ENCODE measurements at places on chromosomes 3 and 15.
A peak's percentile ranks its signal among the peaks of the same experiment; 100 is the strongest.

DNA sequence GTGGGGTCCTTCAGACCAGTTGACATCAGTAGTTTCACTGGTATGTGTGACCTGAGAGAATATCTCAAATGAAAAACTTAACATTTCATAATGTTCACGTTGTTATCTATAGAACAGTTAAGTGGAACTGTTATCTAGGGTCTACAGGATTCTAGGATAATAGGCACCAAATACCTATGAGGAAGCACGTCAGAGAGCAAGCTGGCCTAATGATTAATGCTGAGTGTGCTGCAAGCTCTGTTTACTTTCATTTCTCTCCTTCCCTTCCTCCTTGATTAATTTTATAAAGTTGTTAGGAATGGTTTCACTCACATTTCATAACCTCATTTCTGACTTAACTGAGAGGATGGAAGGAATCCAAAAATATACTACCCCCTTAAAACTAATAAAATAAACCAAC lies 362.5 kb upstream of the ZNF717 start:
- no peak for DNase-seq

- no peak for DNase-seq
Observed at GRCh38 chr3:171616798-171617197, 156.6 kb upstream of the TNIK start.

DNA sequence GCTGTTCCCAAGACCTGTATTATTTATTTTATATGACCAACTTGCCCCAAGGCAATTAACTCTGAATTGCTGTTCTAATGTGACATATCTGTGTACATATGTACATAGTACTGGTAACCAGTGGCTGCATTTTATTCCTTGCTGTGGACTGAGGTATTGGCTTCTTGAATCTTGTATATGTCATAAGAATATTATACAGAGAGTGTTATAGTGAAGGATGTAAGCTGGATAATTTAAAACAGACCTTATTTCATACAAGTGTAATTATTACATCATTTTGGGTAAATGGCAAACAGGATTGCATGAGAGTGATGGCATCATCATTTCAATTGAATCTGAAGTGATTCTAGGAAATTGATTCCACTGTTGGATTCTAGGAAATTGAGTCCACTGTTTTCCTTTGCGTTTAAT lies 32.9 kb downstream of the B3GALNT1 start:
- DNase-seq = no peak

DNA sequence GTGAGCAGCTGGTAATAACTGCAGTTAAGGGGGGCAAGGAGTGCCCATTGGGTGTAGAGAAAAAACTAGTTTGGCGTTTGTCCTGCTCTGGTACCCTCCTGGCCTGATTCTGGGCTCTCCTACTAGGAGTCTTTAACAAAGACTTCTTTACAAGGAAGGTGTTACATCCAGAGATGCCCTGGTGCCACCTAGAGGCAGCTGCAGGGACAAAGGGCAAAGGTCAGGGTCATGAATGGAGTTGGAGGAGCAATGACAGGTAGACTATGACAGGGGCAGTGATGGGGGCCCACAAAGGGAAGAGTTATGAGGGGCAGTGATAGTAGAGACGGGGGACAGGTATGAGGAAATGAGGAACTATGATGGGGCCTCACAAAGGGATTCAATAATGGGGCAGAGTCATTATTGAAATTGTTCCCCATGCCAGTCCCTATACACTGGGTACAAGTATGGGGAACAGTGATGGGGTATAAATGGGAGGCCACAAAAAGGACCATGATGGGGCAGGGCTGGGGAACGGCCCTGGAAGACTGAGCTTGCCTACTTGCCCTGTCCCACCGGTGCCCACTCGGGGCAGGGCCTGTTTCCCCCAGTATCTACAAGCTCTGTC lies 7.9 kb downstream of the CCDC71 start:
- DNase-seq = peak; percentile 20

- no peak for DNase-seq
Observed at GRCh38 chr15:93042691-93043378, 46.2 kb downstream of the RGMA start.

DNA sequence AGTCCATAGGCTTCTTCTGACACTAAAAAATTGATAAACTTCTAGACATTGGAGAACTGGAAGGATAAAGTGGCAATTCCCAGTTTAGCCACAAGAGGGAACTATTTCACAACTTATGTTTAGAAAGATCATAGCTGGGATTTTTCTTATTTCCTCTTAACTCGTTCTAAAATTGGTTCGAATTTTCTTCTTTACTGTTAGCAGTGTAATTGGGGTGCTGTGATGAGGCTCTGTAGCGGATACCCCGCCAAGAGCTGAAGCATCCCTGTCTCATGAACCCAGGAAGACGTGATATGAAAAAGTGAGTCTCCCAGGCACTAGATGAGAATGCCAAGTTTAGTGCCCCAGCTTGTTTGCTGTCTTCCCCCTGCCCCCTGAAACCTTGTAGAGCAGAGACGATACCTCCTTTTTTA lies 85.1 kb downstream of the PDCD6IP start:
- no peak for DNase-seq

DNA sequence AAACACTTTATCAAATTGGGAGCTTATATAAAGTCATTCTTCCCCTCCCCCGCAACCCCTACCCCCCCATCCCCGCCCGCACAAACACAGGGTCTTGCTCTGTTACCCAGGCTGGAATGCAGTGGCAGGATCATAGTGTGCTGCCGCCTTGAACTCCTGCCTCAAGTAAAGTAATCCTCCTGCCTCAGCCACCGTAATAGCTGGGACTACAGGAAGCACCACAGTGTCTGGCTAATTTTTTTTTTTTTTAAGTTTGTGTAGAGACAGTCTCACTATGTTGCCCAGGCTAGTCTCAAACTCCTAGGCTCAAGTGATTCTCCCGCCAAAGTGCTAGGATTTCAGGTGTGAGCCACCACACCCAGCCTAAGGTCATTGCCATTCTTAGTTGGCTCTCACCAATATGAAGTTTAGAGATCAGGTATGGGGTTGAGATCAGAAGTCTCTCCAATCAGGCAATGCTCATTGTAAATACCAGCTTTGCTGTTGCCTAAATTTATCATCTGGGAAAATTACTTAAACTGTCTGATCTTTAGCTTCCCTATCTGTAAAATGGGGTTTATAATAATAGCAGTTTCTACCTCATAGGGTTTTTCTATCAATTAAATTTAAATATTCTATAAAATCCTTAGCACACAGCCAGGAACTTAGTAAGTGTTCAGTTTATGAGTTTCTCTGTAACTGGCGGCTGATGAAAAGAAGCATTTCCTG lies 60.3 kb downstream of the TGFBR2 start:
- no peak for DNase-seq

DNA sequence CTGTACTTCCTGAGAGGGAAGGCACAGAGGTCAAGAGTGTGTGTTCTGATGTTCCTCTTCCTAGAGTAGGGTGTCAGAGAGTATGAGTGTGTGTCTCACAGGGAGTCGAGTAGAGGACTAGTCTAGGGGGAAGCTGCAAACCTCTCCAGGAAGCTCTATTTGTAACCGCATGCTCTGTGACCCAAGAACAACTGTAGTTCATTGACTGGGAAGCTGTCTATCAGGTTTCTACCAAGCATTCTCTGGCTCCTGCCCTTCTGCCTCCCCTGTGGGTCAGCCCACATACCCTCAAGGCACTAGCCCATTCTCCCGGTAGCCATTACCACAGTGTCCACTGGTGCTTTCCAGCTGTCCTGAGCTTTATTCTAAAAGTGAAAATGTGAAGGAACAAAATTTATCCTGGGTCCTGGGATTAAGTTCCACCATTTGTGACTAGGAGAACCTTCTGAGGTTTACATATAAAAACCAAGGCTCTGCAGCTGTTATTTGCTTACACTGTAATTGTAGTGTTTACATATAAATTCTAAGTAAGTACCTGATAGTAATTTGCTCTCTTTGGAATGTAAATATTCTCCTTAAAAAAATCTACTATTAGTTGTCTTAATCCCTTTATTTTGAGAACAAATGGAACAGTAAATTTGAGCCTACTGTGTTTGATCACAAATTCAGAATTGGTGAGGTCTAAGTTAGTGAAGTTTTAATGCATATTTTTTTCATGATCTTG lies 40.7 kb downstream of the MYRIP start:
- DNase-seq = no peak

GRCh38 chr15:94416267-94416666 lies 184.9 kb downstream of the MCTP2 start:
- DNase-seq = no peak

GRCh38 chr3:16632395-16632794 lies 27.2 kb upstream of the DAZL start:
- DNase-seq = no peak

GRCh38 chr3:173531602-173532001 lies 134.1 kb downstream of the NLGN1 start:
- DNase-seq = no peak

- DNase-seq = no peak
Observed at GRCh38 chr3:58049143-58049785, 41.0 kb downstream of the FLNB start.

DNA sequence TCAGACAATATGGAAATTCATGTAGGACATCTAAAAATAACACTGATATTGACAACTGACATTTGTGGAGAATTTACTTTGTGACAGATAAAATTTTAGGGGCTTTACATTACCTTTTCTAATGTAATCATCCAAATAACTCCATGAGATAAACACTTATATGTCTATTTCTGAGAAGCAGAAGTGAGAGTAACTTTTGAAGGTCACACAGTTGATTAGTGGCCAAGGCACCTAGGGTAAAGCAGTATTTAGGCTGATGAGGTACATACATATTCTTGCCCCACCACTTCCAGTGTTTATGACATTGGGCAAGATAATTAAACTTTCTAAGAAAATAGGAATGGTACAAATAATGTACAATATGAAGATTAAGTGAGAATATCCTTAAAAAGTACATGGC lies 248.4 kb downstream of the CPNE4 start:
- no peak for DNase-seq

DNA sequence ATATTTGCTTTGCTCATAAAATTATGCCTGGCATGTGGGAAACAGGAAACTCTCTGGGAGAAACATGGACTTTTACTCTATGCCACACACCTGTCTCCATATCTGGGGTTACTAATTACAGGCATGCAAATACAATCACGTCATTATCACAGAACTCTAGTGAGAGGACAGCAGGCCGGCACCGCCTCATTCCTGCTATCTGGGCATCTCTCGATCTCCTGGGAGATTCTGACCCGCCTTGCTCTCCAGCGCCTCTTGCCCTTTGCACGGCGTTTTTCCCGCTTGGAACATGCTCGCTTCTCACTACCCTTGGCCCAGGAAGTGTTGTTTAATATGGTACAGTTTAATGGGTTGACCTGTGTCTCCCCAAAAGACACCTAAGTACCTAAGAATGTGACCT lies 45.4 kb upstream of the PARL start:
- DNase-seq = no peak

GRCh38 chr3:10205451-10206165 lies 40.9 kb downstream of the IRAK2 start:
- DNase-seq = no peak

GRCh38 chr3:190575437-190576185 lies 61.7 kb downstream of the IL1RAP start:
- no peak for DNase-seq

GRCh38 chr3:172355836-172356235 lies 92.4 kb downstream of the GHSR start:
- DNase-seq = no peak

DNA sequence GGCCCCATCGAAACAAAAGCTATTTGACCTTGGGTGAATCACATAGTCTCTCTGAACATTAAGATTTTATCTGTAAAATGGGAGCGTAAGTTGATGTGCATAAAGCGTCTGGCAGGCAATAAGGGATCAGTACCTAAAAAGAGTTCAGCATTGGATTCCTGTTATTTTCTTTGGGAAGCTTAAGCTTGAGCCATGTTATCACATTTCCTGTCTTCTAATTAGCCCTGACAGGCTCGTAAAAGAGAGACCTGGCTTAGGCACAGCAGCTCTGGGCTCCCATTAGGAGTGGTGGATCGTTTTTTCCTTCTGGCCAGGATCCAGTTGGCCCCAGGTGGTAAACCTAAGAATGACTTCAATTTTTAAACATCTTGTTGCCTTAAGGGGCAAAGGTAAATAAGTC lies 26.0 kb upstream of the CA12 start:
- DNase-seq = no peak

- DNase-seq = no peak
Observed at GRCh38 chr15:75369897-75370581, 1.6 kb upstream of the MAN2C1 start.

DNA sequence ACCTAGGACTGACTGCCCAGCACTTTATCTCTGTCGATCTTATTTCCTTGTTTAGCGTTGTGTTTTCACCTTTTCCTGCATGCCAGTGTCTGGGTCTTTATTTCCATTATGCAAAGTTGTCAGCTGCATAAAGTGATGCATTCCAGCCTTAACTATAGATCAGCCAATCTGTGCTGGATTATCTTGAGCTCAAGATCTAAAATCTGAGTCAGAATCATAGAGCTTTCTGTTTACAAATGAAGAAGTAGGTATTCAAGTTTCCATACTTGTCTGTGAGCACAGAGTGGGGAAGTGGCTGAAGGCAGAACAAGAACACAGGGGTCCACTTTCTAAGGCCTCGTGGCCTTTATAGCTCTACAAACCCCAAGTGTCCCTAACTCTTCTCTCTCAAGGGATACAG lies 82.4 kb upstream of the PLCL2 start:
- DNase-seq = no peak

GRCh38 chr3:41711651-41712050 lies 250.3 kb downstream of the ULK4 start:
- no peak for DNase-seq

- DNase-seq = peak; percentile 7
Observed at GRCh38 chr15:41585127-41586047, 26.4 kb downstream of the TYRO3 start.

- DNase-seq = no peak
Observed at GRCh38 chr3:141279077-141279967, 47.7 kb downstream of the PXYLP1 start.

- DNase-seq = no peak
Observed at GRCh38 chr15:52013151-52013791, 5.7 kb upstream of the MAPK6 start.

GRCh38 chr15:61383421-61383820 lies 154.3 kb upstream of the RORA start:
- no peak for DNase-seq

DNA sequence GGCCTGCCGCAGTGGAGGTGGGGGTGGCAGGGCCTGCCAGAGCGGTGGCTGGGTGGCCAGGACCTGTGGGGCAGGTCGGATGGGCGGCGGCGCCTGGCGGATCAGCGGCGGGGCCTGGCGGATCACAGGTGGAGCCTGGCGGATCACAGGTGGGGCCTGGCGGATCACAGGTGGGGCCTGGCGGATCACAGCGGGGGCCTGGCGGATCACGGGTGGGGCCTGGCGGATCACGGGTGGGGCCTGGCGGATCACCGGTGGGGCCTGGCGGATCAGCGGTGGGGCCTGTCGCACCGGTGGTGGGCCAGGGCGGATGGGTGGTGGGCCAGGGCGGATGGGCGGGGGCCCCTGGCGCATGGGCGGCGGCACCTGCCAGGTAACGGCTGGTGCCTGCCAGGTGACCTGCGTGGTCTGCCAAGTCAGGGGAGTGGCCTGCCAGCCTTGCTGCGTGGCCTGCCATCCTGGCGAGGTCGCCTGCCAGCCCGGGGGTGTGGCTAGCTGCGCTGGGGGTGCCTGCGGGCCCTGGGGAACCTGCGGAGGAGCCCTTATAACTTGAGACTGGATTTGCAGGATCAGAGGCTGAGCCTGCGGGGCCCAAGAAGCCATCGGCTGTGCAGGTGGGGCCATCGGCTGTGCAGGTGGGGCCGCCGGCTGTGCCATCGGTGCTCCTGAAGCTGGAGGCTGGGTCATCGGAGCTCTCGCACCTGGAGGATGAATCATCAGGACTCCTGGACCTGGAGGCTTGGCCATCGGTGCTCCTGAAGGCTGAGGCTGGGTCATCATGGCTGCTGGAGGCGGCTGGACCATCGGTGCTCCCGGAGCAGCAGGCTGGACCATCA lies 1.3 kb downstream of the MAGEL2 start:
- DNase-seq = no peak

- no peak for DNase-seq
Observed at GRCh38 chr3:114356525-114356924, 62.7 kb downstream of the TIGIT start.

Measured in activated CD8-positive, alpha-beta memory T cell treated with anti-CD3 and anti-CD28 coated beads for 4 hours (primary cell).